Activated CD4-positive, alpha-beta T cell treated with anti-CD3 and anti-CD28 coated beads, Interleukin-2, amount 50 U/mL, for 24 hours (primary cell): ENCODE measurements at places on chromosomes 4 and X.

GRCh38 chr4:183469936-183470335 is 25.5 kb downstream of the CDKN2AIP start:
- no peak for DNase-seq

DNA sequence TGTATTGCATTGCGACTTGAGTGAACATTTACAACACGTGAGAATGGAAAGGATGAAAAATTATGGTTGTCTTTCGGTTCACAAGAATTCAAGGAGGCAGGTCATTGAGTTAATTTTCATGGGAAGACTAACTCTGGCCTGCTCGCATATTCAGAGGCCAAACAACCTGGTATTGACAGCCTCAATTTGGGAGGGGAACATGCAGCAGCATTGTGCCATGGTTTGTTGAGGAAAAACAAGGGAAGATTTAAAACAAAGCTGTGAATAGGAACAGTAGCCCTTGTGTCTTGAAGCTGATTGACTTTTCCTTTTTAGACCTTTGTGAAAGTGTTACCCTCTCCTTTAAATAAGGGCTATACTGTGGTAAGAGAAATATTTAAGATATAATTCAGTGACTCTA is 31.9 kb downstream of the FAT4 start:
- no peak for DNase-seq

DNA sequence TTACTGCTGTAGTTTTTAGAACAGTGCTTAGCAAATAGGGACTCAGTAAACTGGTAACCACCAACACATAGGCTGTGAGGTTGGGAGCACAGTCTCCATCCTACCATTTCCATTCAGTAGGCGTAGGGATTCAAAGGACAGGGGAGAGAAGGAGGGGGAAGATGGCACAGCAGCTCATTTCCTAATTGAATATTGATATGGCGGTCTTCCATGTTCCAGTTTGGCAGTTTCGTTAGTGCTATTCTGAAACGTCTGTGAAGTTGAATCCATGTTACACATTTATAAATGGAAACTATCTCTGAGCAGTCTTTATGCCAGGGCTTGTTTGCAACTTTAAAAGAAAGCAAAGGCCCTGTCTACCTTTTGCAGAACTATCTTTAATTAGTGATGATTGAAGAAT is 105.5 kb downstream of the PARM1 start:
- DNase-seq: no peak

DNA sequence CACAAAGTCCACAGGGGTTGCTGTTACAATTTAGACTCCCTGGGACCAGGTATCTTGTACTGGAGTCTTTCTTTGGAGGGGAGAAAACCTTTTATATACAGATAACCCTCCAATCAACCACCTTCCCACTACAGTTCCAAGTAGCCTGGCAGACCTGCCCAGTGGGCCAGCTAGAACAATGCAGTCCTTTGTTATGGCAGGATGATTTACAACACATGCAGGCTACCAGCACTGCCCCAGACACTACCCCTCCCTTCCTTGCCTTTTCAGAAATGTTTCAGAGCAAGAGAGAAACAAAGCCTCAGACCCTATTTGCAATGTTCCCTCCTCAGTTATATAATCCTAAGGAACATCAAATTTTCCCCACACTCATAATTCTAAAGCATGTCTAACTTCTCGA is 11.1 kb downstream of the RASL11B start:
- DNase-seq: no peak

GRCh38 chr4:13529128-13529919 is 15.0 kb downstream of the NKX3-2 start:
- no peak for DNase-seq

DNA sequence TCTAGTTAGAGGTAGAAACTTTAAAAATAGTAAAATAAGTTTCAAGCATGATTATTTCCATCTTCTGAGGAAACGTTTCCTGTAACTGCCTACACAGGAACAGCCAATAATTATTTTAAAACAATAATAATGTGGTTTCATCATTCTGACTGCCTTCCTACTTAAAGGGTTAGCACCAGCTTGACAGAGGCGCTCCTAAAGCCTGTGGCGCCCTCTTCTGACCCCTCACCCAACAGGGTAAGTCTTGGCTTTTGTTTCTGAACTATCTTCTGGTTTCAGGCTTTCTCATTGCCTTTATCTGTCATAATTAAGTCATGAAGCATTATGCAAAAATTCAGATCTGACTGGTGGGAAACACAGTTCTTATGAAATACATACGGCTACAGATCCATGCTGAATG is 96.7 kb downstream of the ITM2A start:
- DNase-seq: peak; percentile 26

GRCh38 chr4:37623125-37623524 is 63.1 kb downstream of the RELL1 start:
- DNase-seq: no peak

DNA sequence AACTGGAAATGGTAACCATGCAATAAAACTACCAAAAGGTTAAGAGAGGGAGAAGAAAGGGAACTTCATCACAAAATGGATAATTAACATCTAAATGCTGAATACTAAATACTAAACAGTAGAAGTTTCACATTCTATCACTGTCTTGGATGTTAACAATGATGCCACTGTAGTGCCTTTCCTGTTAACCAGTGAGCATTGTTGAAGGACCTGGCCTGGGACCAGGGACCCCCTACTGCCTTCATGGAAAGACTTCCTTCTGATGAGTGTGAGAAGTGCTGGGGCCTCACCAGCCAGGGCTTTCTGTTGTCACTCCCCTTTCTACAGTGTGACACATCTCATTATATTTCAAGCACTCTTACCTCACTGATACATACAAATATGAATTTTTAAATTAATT is 739.3 kb upstream of the FTHL17 start:
- DNase-seq: no peak

DNA sequence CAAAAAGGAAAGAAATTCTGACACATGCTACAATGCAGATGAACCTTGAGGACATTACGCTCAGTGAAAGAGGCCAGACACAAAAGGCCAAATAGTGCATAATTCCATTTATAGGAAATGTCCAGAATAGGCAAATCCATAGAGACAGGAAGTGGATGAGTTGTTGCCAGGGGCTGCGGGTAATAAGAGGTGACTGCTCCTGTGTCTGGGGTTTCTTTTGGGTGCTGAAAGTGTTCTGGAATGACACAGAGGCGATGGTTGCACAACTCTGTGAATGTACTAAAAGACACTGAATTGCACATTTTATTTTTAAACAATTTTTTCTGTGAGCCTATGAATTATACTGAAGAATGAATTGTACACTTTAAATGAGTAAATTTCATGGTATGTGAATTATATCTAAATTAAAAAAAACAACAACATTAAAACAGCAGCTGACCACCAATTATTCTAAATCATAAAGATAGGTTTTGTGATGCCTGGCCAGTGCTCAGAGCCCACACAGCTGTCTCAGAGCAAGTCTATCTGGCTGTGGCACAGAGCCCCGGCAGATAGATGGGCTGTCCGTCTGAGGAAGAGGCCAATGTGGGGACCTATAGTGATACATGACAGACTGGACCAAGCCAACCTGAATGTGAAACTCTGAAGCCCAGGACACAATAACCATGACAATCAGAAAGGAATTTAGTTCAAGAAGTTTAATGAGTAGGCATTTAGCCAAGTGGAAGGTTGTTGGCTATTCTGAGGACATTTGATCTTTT is 23.5 kb upstream of the IRAK1 start:
- no peak for DNase-seq

DNA sequence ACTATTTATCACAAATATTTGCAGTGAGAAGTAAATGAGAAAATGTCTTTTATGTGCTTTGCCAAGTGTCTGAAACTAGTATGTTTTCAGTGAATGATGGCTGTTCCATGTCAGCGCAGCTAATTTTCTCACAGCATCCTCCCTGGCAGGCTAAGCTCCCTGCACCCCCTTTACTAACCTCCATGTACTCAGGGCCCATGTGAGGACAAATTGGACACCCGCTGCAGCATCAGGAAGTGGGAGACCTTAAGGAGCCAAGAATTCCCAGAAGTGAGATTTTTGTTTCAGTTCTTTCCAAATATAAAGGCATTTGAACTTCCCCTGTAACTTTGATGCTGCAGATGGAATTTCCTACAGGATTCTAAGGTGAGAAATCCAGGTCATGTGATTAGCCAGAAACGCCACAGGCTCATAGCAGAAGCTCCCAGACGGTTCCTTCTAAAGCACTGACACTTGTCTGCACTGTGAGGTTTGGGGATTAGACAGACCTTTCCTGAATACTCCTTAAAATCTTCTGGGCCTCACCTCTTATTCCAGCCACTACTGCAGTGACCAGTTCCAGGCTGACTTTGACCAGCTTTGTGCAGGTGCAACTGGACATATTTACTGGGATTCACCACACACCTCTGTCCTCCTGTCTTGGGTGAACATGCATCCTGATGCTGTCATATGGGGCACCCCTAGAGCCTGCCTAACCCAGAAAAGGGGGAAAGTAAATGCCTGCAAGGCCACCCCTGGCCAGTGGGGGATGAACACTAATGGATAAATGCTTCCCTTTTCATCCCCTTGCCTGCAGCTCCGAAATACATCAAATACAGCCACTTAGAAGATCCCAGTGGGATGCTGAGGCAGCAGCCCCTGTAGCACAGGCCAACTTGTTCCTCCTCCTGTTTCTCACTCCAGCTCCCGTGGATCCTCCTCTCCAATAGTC is 45.9 kb downstream of the LGI2 start:
- DNase-seq: no peak

GRCh38 chr4:99965674-99966350 is 15.7 kb upstream of the H2AZ1 start:
- no peak for DNase-seq

DNA sequence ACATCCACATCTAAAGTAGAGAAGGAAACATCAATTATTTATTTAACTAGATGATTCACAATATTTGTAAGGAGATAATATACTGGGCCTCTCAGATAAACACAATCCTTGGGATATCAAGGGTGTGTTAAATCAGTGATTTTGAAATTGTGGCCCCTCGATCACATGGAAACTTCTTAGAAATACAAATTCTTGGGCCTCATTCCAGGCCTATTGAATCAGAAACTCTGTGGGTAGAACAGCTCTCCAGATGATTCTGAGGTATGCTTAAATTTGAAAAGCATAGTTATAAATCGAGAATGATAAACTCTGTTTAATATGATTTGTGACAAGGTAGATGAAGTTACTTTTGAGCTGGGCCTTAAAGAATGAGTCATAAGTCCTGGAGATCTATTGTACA is 64.3 kb upstream of the GPR174 start:
- DNase-seq: no peak

DNA sequence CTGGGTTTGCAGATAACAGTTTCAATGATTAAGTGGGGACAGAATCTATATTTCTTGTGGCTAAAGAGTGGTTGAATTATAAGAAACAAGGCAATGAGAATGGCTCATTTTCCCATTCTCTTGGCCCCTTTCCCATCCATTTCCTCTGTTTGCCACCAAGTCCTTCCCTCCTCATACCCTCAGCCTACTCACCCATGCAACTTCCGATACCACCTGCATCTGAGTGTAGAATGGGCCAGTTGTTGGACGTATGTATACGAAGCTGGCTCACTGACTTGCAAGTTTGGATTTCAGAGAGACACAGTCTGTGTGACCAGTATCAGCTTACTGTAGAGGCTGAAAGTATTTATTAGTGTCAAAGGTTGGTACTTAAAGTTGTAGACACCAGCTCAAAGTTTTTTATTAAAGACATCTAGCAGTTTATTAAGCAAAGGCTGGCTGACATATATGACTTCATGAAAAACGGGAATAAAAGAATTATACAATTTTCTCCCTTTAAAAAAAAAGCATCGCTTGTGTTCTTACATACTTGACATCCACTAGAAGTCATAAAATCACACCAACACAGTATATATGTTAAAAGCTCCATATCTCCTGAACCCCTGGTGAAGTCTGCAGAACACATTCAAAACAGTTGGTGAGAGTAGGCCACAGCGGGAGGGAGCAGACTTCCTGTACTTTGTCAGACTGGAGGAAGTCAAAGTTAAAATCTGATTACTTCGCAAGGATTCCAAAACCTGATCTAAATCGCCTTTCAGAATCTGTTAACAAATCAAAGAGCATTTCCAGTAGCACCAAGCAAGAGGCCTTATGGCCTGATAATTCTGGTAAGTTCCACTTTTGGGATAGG is 22.4 kb upstream of the STIM2 start:
- no peak for DNase-seq

- DNase-seq: no peak
These were observed 146.6 kb upstream of the CPEB2 start for GRCh38 chr4:14855719-14856061.

GRCh38 chrX:140715787-140716186 is 6.2 kb downstream of the LINC00632 start:
- no peak for DNase-seq

DNA sequence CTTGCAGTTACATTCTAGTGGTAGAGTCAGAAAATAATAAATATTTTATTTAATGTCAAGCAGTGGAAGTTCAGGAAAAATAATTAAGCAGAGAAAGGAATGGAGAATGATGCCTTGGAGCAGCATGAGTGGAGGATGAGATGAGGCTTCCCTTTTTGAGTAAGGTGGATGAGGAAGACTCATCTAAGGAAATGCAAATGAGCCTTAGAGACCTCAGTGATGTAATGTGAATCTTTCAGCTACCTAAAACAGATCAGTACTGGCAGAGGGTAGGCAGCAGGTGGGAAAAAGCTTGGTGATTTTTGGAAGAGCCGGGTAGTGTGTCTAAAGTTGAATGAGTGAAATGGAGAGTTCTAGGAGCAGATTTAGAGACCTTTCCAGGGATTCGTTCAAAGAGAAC is 118.2 kb downstream of the GRID2 start:
- DNase-seq: no peak

GRCh38 chrX:9598344-9598743 is 133.5 kb downstream of the TBL1X start:
- no peak for DNase-seq

- no peak for DNase-seq
These were observed 85.2 kb downstream of the ACOX3 start for GRCh38 chr4:8355306-8355705.

DNA sequence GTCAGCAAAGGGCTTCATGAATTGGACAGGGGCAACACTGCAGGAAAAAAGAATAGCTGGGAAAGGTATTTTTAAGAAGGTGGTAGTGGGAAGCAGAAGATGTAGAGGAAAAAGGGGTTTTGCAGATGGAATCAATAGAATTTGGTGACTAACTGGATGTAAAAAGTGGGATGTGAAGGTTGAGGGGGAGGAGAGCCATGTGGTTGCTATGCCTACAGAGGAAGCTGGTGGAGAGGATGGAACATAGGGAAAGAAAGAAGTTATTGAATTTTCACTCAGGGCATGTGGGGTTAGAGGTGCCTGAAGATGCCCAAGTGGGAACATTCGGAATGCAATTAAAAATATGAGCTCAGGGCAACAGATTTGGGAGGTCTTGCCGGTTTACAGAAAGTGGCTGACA is 33.0 kb downstream of the REELD1 start:
- no peak for DNase-seq

- no peak for DNase-seq
These were observed 19.9 kb upstream of the C4orf51 start for GRCh38 chr4:145660064-145660463.

- DNase-seq: no peak
These were observed 326.5 kb downstream of the TEX13C start for GRCh38 chrX:125646195-125646594.

DNA sequence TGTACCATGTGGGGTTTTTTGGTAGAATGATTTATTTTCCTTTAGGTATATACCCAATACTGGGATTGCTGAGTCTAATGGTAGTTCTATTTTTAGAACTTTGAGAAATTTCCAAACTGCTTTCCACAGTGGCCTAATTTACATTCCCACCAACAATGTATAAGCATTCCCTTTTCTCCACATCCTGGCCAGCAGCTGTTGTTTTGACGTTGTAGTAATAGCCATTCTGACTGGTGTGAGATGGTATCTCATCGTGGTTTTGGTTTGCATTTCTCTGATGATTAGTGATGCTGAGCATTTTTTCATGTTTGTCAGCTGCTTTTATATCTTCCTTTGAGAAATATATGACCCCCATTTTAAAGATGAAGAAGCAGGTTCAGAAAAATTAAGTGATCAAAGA is 153.7 kb downstream of the CBR4 start:
- DNase-seq: no peak
